Daoy (cell line): ENCODE measurements at places on chromosomes 5 and 9. TPM values are rescaled to one million over a fixed set of nuclear protein-coding genes. Genes with fewer than 3 reads are reported as not detected.

NCS1 gene
- total RNA-seq: 40.7 and 49.6 TPM in 2 replicates

GABRB2 gene
- 0.09 and 0.11 TPM in 2 replicates for total RNA-seq

CCL27 gene
- total RNA-seq: not detected in 2 replicates

FBXO4 gene
- 9.8 and 14.8 TPM in 2 replicates for total RNA-seq

DNA sequence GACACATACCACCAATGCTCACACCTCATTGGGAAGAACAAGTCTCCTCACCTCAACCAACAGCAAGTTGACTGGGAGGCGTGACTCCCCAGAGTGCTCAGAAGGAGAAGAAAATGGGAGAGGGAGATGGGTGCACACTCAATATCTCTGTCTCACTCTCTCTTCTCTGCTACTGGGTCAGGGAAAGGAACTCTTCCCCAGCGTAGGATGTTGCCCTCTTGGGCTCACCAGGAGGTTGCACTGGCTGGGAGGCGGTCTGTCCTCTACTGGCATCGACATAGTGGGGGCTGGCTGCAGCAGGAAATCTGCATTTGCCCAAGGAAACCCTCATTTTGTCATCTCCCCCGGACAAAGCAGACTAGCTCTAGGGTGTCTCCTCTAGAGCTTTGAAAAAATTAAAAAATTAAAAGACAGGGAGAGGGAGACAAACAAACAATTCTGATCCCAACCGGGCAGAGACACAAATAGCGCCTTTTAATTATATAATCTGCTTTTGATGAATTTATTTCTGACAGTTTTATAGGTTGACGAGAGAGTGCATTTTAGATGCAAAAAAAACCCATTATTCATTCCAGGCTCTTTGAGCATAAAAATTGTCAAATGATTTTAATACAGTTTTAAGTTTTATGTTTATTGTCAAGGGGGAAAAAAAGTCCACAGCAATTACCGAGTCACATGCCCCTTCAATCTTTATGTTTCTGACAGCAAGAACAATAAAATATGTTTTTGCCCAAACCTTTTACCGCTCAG, 179.3 kb upstream of the MVB12B start:
- DNase-seq: no peak

- DNase-seq: no peak
Measured at GRCh38 chr5:127830157-127830556, 127.0 kb downstream of the CCDC192 start.

DNA sequence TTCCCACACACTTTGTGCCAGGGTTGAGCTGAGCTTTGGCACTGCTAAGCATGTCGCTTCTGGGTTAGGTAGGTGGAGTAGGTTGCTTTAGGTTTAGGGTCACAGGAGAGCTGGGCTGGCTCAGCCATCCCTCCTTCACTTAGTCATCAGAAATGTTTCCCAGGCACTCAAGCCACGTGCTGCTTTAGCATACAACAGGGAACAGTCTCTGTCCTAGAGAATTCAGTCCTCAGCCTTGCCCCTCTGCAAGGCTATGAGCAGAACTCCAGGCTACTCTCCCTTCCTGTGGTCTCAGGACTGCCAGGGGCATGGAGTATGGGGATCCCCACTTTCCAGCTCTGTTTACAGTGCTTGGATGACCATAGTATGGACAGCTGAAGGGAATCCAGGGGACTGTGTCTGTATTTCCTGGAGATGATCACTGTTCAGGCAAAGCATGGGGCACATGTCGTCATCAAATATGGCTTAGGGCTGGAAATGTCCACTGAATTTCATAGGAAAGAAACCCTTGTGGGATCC, 7.5 kb upstream of the ANKRD33B start:
- DNase-seq: peak; percentile 85

DNA sequence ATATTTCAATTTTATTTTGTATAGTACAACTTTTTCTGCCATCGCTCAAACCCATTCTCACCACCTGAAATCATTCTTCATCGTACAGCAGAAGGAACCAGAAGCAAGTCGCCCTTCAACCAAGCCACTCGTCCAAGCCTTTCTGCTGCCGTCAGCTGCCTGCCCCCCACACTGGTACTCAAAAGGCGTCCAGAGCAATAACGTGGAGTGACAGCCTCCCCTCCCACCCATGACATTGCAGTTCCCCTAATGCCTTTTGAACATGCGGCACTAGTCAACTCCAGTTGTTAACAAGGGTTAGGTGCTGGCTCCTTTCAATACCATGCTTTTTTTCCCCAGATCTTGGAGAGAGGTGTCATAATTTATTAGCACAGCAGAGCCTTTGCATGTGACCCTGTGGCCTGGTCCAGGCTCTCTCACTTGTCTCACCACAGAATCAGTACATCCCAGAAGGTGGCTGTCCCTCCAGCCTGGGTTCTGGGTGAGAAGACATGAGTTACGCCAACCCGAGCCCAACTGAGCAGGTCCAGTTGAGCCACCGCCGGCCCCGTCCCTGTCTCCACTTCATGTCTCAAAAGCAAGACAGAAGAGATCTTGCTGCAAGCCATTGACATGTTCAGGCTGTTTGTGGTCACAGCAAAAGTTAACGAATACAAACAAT, 20.4 kb upstream of the MED10 start:
- DNase-seq: no peak

- DNase-seq: no peak
Measured at GRCh38 chr5:169279125-169279524, 21.8 kb downstream of the SLIT3 start.

GRCh38 chr9:97854696-97855485, 1.9 kb downstream of the FOXE1 start:
- DNase-seq: no peak

- no peak for DNase-seq
Measured at GRCh38 chr9:131500377-131500776, 2.3 kb upstream of the POMT1 start.

- DNase-seq: no peak
Measured at GRCh38 chr9:115373710-115374045, 255.7 kb upstream of the TNC start.

GRCh38 chr5:140609126-140609525, 23.8 kb downstream of the CD14 start:
- peak; percentile 54 for DNase-seq

DNA sequence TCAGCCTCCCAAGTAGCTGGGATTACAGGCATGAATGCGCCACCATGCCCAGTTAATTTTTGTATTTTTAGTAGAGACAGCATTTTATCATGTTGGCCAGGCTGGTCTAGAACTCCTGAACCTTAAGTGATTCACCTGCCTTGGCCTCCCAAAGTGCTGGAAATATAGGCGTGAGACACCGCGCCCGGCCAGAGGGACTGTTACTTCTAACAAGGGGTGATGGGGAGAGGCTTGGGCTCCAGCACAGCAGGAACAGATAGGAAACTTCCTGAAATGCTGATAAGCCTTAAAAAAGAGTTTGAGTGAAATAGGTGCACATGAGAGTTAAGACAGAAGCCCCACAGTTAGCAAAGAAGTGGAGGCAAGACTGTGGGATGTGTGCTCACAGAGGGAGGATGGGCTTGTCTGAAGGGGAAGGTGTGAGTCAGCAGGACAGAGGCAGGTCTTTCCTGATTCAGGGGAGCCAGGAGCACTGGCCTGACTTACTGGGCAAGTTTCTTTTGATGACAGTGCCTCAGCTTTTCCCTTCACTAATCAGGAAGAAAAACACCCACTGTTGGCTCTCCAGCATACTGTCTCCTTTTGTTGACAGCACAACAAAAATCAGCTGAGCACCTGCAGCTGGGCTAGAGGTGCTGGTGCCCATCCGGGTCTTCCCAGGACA, 68.4 kb downstream of the RAD23B start:
- DNase-seq: no peak

DNA sequence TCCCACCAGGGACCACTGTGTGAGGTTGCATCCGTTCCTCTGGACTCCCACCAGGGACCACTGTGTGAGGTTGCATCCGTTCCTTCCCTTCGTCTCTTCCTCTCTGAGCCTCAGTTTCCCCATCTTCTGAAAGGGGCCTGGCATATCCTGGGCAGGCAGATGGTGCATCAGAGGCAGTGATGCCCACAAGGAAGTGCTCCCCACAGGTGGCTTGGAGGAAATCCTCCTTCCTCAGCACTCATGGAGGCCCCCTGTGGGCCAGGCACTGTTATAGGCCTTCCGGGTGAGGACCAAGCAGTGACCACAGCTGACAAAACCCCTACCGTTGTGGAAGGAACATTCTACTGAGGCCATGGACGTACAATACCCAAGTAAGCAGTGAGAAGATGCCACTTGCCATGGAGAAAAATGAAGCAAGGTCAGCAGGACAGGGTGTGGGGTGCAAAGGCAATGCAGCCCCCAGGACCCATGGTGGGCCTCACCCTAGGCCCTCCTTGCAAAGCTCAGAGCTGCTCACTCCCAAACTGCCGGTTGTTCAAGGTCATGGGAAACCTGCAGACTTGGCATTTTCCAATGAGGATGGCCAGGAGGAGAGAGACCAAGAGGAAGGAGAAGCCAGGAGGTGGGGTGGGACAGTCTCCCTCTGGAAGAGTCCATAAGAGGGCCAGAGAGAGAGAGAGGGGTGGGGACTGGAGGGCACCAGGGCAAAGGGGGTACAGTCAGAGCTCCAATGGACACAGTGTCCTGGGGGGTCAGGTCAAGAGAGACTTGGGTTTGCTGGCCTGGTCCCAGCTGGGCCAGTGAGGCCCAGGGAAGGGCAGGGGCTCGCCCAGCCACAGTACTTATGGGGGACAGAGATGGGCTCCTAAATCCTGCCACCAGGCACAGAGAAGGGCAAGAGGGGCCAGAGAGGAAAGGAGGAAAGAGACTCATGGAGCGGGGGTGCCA, 51.1 kb downstream of the C9orf50 start:
- DNase-seq: no peak

GRCh38 chr5:1497795-1498622, 25.8 kb downstream of the LPCAT1 start:
- DNase-seq: no peak

GRCh38 chr9:96057155-96057554, 181.7 kb downstream of the ERCC6L2 start:
- peak; percentile 16 for DNase-seq

GRCh38 chr5:38843665-38844064, 2.1 kb upstream of the OSMR start:
- DNase-seq: no peak

GRCh38 chr5:126857472-126858410, 80.8 kb downstream of the LMNB1 start:
- no peak for DNase-seq

DNA sequence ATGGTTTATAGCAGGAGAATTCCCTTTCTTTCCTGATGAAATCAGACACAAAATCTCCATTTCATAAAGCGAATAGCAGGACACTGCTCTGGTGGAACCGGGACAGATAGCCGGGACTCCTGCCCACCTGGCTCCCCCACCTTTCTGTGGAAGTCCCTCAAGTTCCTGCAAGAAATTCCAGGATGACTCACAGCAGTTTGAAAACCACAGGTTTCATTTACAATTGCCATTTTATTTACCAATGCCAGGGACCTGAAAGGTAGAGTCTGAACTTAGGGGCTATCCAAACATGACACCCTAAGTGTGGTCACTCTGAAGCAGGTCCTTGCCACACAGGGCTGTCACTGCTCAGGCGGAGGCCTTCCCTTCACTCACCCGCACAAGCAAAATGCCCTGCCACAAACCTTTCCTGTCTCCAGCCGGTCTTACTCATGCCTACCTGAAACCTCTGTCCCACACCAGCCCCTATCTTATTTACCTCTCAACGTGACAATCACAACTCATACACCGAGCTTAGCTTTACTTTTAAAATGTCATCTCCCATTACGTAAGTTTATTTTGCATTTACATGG, 63.3 kb upstream of the TAF1L start:
- DNase-seq: peak; percentile 43

- no peak for DNase-seq
Measured at GRCh38 chr5:76483433-76483832, 80.3 kb downstream of the IQGAP2 start.

DNA sequence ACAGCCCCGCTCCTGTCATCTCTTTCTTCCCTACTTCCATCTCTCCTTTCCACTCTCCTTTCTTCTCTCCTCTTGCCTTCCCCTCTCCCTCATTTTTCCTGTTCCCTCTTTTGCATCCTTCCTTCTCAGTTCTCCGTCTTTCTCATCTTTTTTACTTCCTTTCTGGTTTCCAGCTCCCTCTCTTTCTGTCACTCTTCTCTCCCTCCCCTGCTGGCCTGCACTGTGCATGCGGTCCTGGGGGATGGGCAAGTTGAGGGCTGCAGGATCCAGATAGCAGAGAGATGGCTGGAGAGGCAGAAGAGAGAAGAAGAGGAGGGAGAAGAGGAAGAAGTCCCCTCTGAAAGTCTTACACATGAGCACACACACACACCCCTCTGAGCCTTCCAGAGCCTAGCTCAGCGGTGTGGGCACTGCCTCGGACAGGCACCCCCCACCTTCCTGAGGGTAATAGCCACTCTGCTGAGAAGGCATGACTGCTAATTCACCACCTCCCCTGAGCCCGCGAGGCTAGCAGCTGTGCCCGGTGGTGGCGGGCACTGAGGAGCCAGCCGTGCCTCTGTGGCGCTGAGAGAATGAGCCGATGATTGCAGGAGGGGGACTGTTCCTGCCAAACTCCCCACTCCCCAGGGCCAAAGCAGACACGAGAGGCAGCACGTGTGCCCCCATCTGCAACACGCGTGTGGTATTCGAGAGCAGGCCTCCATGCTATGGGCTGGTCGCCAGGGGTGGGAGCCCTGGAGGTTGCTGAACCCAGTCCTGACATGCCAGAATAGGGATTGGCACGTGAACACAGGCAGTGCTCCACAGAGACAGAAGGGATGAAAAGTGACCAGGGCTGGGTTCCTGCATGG, 3.7 kb upstream of the CAMK2A start:
- DNase-seq: no peak
